Cerebellar nuclear complex (tissue), 1 donor: ENCODE measurements at places on chromosomes 11 and 22.

GRCh38 chr22:29069463-29069862, 3.4 kb upstream of the KREMEN1 start:
- DNase-seq, result no peak

DNA sequence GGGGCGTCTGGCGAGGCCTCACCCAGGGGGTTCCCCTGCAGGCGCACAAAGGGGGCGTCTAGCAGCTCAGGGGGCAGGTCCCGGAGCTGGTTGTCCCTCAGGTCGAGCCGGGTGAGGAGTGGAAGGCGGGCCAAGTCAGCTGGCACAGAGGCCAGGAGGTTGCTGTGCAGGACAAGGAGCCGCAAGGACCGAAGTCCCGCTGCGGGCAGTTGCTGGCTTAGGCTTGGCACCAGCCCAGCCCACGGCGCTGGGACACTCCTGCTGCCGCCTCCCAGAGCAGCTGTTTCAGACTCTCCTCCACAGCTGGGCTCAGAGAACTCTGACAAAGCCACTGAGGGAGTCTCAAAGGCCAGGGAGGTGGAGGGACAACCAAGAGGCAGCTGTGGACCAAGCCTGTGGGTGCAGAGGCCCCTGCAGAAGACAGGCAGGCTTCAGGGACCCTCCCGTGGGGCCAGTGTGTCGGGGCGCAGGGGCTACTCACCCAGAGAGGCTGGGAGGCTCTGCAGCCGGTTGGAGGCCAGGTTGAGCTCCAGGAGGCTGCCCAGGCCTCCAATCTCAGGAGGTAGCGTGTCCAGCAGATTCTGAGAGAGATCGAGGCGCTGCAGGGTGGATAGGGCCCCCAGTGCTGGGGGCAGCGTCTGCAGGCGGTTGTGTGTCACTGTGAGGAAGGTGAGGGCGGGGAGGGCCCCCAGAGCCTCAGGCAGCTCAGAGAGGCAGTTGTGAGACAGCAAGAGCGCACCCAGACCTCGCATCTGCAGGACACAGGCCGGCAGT, 2.2 kb downstream of the PIDD1 start:
- no peak for DNase-seq

- DNase-seq, result no peak
Measured at GRCh38 chr11:74749127-74749964, 697 bp downstream of the RNF169 start.

DNA sequence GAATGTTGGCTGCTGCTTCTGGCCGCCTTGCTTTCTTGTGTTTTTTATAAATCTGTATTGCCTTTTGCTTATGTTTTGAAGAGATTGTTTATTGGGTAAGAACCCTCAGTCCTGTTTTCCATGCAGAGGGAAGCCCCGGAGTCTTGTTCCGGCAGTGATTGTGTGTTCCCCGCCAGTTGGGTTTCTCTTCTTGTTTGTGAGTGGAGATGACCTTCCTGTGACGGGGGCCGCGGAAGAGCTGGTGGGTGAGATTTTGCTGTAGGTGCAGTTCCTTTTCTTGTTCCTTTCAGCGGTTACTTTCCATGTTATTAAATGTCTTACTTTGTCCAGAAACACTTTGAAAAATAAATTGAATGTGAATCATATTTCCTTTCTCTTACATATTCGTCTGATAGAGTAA, 8.3 kb downstream of the TBC1D22A start:
- DNase-seq, result no peak

DNA sequence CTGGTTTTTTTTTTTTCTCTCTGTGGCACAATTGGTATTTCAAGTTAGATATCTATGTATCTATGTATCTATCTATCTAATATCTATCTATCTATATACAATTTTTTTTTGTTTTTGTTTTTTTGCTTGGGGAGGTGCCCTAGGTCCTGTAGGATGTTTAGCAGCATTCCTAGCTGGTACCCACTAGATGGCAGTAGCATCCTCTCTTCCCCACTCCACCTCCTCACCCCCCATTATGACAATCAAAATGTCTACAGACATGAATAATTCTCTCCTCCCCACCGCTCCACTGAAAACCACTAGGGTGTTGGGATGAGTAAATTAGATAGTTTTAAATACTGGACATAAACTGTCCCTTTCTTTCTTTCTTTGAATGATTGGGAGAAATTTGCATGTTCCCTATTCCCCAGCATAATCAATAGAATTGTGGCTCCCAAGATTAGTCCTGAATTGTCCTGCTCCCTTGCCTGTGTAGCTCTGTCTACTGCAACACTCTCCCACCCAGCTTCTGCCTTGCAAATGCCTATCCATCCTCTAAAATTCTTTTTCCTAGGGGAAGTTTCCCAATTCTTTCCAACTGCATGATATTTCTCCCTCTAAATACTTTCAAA, 1152.4 kb downstream of the LRRC4C start:
- DNase-seq, result no peak

DNA sequence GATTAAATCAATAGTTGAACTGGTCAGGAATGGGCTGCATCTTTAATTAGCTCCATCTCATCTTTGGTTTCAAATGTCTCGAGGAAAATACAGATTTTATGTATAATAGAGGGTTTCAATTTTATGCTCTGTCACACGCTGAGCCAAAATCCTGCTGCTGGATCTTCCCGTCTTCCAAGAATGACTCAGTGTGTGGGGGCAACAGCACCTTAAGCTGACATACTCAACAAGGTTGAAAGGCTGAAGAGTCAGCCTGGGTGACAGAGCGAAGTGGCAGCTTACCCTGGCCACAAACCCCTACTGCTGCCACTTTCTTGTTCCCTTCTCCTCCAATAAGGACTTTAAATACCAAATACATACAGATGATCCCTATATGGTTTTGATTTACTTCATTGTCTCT, 9.0 kb upstream of the PCF11 start:
- no peak for DNase-seq

GRCh38 chr11:110629594-110629993, 82.6 kb downstream of the ARHGAP20 start:
- DNase-seq, result no peak

DNA sequence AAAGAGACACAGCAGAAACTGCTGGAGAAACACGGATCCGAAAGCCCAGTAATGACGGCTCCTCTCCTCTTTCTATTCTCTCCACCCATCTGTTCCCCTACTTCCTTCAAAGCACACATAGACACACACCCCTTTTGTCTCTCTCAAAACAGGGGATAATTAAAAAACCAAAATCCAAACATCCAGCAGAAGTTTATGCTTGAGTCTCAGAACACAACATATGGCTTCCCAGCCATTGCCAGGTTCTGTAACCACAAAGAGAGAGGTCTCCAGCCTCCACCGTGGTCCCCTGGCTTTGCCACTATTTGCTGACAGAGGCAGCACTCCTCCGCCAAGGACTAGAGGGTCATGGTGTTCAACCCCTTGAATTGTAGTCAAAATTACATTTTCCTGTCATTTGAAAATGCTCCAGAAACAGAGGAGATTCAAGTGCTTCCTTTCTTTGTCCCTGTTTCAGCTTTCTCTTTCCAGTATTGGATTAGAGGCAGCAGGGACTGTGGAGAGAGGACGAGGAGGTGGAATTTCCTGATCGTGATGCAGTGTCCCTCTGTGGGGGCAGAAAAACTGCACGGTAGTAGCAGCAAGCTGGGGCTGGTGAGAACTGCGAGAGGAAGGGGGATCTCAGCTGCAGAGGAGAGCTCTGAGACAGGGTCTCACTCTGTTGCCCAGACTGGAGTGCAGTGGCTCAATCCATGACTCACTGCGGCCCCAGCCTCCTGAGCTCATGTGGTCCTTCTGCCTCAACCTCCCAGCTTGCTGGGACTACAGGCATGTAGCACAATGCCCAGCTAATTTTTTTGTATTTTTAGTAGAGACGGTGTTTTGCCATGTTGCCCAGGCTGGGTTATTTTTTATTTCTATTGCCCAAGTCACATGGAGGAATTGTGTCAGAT, 60.3 kb downstream of the UBASH3B start:
- no peak for DNase-seq

GRCh38 chr22:22111267-22111751, 128.7 kb upstream of the TOP3B start:
- no peak for DNase-seq
